Hematopoietic multipotent progenitor cell (in vitro differentiated cells): ENCODE measurements at places on chromosomes 2 and 18. TPM values are rescaled to one million over a fixed set of nuclear protein-coding genes. Genes with fewer than 3 reads are reported as not detected.

DNA sequence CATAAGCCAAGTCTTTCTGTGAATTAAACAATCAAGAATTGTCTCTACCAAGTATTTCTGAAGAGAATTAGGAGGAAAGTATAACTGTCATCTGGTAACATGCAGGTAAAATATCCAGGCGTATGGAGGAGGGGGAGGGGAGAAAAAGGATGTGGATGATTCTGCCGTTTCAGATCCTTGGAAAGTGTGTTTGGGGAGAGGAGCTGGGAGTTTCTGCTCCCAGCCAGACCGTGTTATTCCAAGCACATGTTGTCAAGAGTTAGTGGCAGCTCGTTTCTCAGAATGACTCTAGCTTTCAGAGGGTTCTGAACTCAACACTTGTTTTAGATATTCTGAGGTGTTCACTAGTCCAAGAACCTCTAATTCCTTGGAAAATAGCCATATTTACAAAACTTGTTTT, 137.6 kb downstream of the FAM124B start:
- no peak for DNase-seq

GRCh38 chr18:62996566-62996965, 281.2 kb downstream of the PHLPP1 start:
- DNase-seq = no peak

GRCh38 chr2:63132020-63132419, 81.4 kb downstream of the OTX1 start:
- DNase-seq = no peak

- DNase-seq = no peak
These were observed 65.2 kb downstream of the RNF152 start for GRCh38 chr18:61827591-61827990.

DNA sequence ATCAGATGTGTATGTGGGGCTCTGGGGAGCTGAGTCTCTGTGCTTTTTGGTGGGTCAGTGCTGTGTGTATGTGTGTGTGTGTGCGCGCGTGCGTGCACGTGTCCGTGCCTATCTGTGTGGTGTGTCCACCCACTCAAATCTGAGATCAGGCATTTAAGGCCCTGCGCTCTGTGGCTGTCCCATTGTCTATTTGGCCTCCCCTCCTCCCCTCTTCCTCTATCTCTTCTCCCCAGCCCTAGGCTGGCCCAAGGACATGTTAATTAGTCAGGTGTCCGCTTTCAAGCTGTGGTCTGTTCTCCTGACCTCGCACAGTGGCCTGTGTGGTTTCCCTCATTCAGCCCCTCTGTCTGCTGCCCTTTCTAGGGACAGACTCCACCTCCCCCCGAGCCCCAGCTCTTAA, 136.4 kb downstream of the DYSF start:
- DNase-seq = no peak

DNA sequence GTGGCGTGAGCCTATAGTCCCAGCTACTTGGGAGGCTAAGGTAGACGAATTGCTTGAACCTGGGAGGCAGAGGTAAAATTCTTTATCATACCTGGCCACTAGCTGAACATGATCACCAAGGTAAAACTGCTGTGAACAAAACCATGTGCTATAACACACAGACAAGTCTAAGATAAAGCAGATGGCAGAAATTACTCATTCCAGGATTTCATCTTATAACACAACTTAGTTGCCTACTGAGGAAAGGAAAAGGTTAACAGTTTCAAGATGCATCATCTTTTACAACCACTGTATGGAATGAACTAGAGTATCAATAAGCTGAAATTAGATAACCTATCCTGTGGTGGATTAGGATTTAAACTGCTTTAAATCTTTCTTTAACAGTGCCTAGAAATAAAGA, 8.3 kb downstream of the ARL5A start:
- DNase-seq = no peak

- peak; percentile 9 for DNase-seq
These were observed 47.3 kb upstream of the NDUFV2 start for GRCh38 chr18:9055185-9055584.

DNA sequence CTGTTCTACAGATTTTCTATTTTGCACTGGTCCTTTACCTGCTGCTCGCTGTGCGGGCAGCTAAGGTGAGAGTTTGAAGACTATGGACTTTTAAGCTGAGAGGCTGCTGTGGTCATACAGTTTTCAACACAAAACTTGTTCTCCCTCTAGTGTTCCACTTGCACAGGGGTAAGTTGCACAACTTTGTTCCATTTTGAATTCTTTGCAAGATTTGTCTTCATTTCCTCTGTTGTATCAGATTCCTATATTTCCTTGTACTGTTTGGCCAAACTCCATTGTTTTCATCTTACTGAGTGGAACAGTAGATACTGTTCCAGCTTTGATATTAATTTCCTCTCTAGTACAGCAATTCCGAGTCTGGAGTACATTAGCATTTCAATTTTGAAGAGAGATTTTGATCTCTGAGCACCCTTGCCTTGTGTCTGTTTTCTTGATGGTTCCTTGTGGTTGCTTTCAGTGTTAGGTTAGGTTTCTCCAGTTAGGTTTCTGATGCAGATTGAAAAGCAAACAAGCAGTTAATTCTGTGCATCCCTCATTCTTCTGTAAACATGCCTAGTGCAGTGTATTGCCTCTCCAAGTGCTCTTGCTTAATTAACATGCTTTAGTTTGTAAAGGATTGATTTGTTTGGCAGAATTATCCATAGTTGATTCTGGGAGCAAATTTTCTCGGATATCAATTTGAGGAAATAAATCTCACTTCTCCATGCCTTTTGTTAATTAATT, 188.8 kb downstream of the PTPRM start:
- no peak for DNase-seq

- no peak for DNase-seq
These were observed 594 bp downstream of the FAM161A start for GRCh38 chr2:61853086-61853846.

DNA sequence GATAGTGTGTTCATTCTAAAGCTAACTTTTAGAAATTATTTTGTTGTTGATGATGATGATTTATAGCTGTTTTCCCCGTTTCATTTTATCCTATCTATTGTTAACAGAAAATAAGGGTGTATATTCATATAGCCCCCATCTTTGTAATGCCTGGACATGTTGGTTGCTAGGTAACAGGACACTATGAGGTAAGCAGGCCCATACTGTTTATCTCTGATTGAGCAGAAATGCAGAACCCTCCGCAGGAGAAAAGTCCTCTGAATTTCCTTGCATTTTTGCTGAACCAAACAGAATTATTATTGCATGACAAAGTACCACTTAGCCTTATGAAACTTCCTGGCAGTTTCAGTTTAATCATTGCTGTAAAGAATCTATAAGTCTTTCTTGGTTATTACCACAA, 339.4 kb downstream of the DCC start:
- DNase-seq = no peak

GRCh38 chr2:9112079-9112721, 94.4 kb upstream of the ASAP2 start:
- DNase-seq = peak; percentile 45

The MC2R gene
- not detected for total RNA-seq

The MTA3 gene
- total RNA-seq = 3.5 TPM
